ENCODE measurements at places on chromosomes 3 and 15.

DNA sequence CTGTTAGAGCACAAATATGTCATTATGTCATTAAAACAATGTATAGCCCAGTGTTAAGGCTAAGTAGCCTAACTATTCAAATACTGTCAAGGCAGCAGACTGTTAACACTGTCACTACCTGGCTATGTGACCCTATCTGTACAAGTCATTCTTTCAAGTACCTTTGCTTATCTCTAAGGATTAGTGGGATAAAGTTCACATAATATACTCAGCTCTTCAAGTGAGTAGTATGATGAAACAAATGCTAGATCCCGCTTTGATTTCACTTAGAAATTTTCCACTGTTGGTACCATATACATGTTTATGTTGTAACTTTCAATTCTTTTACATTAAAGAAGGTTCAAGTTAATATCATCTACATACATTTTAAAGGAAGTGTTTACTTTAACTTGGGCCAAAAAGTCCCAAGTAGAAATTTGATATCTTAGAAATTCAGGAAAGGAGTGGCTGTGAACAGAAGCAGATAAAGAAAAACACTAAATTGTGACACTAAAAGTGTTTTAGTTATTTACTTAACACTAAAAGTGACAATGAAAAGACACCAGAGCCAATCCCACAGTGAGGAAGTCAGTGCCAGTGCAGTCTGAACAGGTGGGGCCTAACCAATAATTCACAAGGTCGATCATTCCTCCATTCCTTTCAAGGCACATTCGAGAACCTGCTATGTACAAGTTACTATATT lies 4.8 kb upstream of the RFX7 start:
- no peak for DNase-seq

DNA sequence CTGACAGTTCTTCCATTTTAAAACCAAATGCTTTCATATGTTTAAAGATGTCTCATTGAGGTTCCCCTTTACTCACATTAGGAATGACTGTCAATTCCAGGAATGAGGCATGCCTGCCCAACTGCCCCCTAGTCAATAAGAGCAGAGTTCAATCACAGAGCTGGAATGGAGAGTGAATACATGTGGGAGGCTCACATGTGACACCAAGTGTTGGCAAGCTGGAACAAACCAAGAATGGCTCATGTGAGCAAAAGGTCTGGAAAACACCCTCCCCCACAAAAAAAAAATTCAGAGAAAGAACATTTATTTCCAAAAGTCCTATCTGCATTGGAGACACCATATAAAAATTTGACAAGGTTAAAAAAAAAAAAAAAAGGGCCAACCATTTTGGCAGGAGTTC lies 3.7 kb downstream of the PBRM1 start:
- DNase-seq, result no peak

DNA sequence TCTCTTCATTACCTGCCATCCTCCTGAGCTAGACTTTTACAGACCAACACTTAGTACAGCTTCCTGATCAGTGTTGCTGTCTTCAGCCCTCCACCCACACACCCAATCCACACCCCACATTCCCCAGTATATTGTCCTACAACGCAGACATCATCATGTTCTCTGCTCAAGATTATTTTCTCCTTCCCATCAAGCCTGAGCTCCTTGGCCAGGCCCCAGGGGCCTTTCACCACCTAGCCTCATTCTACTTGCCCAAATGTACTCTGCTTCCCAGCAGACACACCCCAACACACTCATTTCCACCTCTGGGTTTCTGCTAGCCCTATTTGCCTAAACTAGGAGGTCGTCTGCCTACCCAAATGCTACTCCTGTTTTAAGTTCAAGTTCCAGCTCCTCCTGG lies 37.0 kb downstream of the DAPK2 start:
- no peak for DNase-seq

- no peak for DNase-seq
Measured at GRCh38 chr15:51226576-51227210, 111.7 kb downstream of the CYP19A1 start.

DNA sequence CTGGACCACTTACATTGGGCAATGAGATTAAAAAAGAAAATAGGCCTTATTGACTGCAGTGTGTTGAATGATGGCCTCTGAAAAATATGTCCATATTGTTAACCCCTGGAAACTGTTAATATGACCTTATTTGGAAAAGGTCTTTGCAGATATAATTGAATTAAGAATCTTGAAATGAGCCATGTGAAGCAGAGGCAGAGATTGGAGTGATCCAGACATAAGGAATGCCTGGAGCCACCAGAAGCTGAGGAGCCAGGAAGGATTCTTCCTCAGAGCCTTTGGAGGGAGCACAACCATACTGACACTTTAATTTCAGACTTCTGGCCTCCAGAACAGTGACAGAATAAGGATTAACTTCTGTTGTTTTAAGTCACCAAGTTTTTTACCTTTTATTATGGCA lies 510.4 kb upstream of the AGTR1 start:
- DNase-seq, result no peak

- DNase-seq, result no peak
Measured at GRCh38 chr3:46100812-46101211, 73.5 kb upstream of the XCR1 start.

- no peak for DNase-seq
Measured at GRCh38 chr15:27490867-27491595, 520.0 kb downstream of the GABRG3 start.

Data from stimulated activated CD4-positive, alpha-beta T cell treated with anti-CD3 and anti-CD28 coated beads, Interleukin-1b, Interleukin-23, amount 100 ng/mL, for 1 hour (primary cell).